ENCODE measurements at places on chromosomes 12 and 14.

DNA sequence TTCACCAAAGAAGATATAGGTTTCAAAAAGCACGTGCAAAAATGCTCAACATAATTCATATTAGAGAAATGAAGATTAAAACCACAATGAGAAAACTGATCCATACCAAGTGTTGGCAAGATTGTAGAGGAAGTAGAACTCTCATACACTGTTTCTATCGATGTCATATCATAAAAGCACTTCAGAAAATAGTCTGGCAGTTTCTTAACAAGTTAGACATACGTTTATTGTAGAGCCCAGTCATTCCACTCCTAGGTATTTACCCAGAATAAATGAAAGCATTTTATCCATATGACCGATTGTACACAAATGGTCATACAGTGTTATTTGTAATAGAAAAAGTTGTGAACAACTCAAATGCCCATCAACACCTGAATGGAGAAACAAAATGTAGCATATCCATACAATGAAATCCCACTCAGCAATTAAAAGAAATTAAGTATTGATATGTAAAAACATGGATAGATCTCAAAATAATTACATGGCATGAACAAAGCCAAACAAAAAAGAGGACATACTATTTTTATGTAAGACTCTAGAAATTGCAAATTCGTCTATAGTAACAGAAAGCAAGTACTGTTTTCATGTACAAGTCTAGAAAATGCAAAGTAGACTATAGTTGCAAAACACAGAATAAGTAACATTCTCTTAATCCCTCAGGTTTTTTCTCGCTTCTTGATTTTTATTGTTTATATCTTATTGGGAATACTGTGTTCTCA is 41.0 kb downstream of the USP15 start:
- DNase-seq, result no peak

- no peak for DNase-seq
Observed at GRCh38 chr12:63968673-63969072, 124.2 kb downstream of the SRGAP1 start.

GRCh38 chr14:94056579-94057308 is 24.3 kb downstream of the DDX24 start:
- peak; percentile 19 for DNase-seq

DNA sequence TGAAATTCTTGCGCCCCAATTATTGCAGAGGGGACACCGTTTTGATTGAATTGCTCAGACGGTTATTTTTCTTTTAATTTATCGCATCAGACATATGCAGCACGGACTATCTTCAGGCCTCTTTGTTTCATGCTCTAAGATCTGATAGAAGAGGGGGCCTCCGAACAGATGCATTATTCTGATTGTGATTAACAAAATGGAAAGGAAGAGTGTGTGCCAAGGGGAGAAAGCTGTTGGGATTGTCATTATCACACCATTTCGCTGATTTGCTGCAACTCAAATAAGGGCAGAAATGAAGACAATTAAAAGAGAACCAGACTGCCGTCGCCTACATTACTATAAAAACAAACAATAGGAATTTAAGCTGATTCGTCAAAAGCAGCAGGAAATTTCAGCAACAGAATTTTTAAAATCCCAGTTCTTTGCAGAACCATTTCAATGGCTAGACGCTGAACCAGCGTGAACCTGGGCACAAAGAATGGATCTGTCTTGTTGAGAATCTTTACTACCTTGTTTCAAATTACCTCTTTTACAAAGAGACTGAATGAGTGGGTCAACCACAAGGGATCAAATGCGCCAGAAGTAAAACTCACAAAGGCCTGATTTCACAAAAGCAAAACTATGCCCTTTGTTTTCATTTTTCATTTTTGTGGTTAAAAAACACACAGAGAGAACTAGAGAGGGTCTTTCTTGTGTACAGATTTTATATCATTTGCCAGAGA is 30.6 kb downstream of the TMEM132D start:
- no peak for DNase-seq

GRCh38 chr12:89075880-89076540 is 276.3 kb downstream of the DUSP6 start:
- DNase-seq, result no peak
